Common myeloid progenitor, CD34-positive (primary cell): ENCODE measurements at places on chromosomes 3 and 15.

DNA sequence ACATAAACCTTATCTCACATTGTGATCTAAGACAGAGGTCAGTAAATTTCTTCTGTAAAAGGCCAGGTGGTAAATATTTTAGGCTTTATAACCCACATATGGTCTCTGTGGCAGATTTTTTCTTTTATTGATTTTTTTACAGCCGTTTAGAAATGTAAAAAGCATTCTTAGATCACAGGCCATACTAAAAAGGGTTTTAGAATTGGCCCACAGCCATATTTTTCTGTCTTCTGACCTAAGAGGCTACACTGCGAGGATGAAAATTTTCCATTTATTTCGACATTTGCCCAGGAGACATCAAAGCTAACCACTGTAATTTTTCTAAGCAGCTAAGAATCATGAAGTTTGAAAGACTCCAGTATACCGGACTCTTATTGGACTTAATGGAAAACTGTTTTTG is 377.2 kb upstream of the SGO1 start:
- no peak for DNase-seq

- no peak for DNase-seq
Observed at GRCh38 chr3:162103808-162104207, 607.2 kb downstream of the OTOL1 start.

GRCh38 chr15:64681424-64682024 is 93.9 kb downstream of the RBPMS2 start:
- peak; percentile 66 for DNase-seq

DNA sequence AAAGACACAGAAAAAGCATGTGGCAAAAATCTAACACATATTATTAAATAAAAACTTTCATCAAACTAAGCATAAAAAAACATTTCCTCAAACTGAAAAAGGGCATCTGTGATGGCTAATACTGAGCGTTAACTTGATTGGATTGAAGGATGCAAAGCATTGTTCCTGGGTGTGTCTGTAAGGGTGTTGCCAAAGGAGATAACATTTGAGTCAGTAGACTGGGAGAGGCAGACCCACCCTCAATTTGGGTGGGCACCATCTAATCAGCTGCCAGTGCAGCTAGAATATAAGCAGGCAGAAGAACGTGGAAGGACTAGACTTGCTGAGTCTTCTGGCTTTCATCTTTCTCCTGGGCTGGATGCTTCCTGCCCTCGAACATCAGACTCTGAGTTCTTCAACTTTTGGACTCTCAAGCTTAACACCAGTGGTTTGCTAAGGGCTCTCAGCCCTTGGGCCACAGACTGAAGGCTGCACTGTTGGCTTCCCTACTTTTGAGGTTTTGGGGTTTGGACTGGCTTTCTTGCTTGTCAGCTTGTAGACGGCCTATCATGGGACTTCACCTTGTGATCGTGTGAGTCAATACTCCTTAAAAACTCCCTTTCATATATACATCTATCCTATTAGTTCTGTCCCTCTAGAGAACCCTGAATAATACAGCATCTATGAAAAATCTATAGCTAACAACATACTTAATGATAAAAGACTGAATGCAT is 45.4 kb downstream of the DAZL start:
- DNase-seq: no peak

GRCh38 chr15:35691173-35691761 is 145.3 kb upstream of the DPH6 start:
- DNase-seq: no peak

- DNase-seq: no peak
Observed at GRCh38 chr15:21271566-21271965, 168.7 kb downstream of the POTEB3 start.

- no peak for DNase-seq
Observed at GRCh38 chr3:30426293-30426993, 180.0 kb upstream of the TGFBR2 start.

DNA sequence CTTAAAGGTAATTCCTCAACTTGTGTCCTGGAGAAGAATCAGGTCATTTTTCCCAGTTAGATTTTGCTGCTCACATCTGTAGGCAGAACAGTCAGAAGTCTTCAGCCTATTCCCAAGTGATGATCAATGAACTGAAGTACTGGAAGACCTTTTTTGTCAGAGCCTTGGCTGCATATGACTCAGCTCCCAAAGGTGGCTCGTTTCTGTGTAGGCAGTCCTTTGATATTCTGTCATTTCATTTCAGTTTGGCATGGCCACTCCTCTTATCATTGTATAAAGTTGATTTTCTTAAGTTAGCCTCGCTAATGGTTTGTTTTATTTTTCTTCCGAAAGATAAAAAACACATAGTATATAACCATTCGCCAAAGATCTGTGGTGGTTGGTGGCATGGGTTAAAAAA is 90.7 kb downstream of the KLHL25 start:
- no peak for DNase-seq

DNA sequence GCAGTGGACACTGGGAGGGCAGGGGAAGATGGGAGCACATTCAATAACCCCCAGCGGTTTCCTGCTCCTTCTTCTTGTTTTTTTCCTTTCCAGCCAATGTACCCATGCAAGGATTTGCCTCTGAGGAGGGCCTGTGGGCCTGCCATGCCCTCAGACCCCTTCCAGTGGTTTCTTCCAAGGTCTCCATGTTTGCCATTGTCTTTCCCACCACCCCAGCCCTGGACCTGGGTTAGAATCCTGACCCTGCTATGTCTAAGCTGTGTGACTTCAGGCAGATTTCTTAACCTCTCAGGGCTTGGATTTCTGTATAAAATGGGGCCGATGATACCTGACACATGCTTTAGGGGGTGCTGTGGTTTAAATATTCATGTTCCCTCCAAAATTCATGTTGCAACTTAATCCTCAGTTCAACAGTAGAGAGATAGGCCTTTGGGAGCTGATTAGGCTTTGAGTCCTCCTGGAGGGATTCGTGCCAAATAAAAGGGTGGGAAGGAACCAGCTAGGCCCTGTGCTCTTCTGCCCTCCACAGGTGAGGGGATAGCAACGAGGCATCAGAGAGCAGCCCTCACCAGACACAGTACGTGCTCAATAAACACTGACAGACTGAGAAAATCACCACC is 46.3 kb upstream of the FLNB start:
- DNase-seq: no peak

- peak; percentile 20 for DNase-seq
Observed at GRCh38 chr15:57031605-57032004, 113.2 kb downstream of the TCF12 start.

GRCh38 chr3:194368918-194369317 is 625 bp downstream of the LRRC15 start:
- DNase-seq: no peak

- DNase-seq: no peak
Observed at GRCh38 chr3:99211309-99211708, 309.8 kb upstream of the DCBLD2 start.

DNA sequence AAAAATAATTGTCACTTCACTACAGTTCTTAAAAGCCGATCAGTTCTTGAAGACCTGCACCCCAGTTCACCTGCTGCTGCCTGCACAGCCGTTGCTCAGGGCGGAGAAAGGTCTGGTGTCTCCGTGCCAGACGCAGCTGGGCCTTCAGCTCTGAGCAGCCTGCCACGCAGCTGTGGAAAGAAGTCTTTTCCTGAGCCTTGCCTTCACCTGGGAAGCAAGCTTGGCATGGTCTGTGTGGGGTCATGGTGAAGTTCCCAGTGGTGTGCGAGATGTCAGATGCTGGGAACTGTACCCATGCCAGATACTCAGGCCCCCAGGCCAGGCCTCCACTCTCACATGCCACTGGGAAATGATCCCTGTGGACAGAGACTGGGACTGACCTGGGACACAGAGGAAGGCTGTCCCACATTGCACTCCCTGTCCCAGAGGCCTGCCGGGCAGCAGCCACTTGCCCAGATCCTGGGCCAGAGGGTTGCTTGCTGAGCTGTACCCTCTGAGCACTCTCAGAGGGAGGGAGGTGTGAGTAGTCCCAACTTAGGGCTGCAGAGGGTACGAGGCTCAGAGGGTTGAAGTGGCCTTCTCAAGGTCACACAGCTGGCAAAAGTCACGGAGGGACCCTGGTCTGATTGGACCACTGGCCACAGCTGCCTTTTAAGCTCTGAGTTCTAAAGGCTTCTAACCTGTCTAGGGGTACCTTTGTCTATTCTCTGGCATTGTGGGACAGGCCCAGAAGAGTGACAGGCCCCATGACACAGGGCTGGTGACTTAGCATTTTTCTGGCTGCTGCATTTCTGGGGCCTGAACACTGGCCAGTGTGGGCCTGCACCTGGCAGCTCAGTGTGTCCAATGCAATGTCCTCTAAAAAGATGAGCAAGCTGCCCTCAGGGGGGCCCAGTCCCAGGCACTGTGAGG is 55.4 kb downstream of the KLF13 start:
- DNase-seq: peak; percentile 29

DNA sequence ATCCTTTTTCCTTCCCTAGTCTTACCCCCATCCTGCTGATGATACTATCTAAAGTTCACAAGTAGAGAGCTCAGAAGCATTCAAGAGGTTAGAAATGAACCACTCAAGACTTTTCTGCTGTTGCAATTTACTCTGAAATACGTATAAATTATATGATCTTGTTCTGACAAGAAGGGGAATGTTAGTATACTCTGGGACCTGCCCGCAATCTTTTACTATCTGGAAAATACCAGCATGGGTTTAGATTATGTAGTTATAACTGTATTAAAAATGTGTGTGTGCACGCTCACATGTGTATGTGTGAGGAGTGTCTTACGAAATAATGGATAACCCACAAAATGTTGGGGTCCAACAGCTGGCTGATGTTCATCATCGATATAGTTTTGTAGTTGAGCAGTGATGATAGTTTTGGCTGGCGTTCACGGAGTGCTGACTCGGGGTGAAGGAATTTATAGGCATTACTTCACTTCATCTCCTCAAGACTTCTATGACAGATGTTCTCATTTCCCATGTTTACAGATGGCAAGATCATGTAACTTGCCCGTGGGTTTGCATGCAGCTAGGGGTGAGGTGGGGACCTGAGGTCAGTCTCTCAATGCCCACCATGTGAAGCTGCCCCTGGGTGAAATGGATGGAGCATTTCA is 297.5 kb upstream of the LYSMD4 start:
- DNase-seq: no peak

GRCh38 chr3:30535525-30535924 is 70.9 kb upstream of the TGFBR2 start:
- no peak for DNase-seq

- DNase-seq: no peak
Observed at GRCh38 chr3:59510576-59510975, 460.8 kb upstream of the CFAP20DC start.

GRCh38 chr15:87686339-87686738 is 570.2 kb downstream of the NTRK3 start:
- no peak for DNase-seq

DNA sequence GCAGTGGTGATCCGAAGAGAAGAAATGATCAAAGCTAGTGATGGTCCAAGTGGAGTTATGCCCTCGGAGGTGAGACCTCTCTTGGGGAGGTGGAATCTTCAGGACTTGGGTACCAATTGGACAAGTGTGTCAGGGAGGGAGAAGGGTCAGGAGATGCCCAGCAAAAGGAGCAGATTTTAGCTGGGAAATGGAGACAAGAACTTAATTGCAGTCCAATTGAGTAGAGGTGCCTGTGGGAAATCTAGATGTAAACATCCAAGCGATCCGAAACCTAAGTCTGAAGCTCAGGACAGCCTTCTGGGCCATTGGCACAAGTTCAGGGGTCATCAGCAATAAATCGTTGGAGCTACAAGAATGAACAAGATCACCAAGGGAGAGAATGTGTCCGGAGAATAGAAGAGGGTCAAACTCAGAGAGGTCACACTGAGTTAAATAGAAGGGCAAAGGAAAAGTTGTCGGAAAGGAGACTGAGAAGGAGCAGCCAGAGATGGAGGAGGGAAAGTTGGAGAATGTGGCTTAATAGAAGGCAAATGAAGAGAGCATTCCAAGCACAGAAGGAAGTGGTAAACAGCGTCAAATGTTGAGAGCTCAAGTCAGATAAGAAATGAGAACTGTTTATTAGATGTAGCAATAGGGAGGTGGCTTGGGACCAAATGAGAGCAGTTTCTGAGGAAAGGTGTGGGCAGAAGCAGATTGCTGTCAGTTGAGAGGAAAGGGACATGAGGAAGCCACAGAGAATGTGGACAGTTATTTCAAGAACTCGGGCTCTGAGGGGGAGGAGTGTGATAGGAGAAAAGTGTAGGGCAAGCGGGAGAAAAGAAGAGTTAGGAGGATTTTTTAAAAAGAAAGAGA is 64.2 kb upstream of the FNDC3B start:
- peak; percentile 84 for DNase-seq

- DNase-seq: no peak
Observed at GRCh38 chr3:141493184-141493583, 6.4 kb downstream of the RASA2 start.
